ENCODE measurements at places on chromosomes 5 and 9.

DNA sequence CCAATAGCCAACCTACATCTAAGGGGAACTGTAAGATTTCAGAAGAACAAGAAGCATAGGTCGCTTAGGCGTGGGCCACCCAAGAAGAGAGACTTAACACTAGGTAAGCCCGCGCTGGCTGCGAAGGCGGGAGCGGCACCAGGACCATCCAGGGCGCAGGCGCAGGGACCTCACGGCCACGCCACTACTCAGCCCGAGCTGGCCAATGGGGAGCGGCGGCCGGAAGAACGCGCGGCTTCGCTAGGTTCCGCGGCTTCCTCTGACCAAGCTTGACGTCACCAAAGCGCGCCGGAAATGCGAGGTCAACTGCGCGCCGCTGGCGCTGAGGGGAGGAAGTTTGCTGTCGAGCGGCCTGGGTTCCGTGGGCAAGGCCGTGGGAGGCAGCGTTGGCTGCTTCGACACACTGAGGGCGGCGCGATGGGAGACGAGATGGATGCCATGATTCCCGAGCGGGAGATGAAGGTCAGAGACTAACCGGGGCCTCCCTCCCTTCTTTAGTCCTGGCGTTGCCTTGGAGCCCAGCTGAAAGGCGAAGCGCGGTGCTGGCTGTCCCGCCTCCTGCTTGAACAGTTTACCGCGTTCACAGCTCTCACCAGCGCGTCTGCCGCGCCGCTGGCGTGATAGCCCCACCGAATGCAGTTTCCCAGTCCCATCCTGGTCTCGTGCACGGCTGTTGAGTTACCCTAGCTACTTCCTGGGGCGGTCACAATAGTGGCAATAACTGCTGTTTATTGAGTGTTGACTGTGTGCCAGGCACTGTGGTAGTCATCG, at the start of gene NUP214:
Gene NUP214, plus strand, starts transcription at position 299 of the 771 bp plus-strand sequence. Its CDS starts 119 bp downstream, at position 418.
- peak; percentile 100 for DNase-seq

DNA sequence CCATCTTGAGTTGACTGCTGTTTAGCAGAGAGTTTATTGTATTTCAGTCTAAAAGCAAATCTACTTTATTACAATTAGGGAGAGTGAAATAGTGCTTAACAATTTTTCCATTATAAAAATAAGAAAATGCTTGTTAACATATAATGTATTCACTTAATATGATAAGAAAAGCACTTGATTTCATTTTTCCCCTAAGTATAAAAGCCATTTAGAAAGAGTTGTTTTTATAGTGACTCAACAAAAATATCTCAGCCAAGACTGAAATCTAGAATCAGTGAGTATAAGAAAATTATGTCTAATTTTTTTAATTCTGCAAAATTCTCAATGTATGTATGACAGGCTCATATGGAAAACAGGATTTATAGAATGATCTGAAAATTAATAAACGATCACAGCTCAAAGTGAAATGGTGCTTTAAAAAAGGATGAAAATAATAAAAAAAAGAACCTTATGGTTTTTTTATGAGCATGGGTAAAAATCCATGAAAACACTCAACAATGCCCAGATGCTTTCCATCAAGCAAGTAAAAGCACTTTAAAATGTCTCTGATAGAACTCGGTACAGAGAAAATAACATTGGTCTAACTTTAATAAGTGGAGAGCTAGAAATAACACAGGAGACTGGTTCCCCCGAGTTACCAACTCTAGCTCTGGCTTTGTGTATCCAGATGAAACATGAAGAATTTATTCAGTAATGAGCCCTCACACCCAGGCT, 1057.8 kb upstream of the WWC1 start:
- DNase-seq: no peak

DNA sequence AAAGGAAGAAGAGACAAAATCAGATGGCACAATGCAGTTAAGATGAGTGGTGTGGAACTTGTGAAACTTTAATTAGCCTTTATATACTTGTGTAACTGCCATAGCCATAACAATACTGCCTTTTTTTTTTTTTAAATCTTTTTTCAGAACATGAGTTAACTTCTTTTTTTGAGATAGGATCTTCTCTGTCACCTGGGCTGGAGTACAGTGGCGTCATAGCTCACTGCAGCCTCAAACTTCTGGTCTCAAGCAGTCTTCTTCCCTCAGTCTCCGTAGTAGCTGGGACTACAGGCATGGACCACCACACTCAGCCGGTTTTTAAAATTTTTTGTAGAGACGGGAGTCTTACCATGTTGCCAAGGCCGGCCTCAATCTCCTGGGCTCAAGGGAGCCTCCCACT, 37.2 kb downstream of the GPBP1 start:
- no peak for DNase-seq

GRCh38 chr5:90020575-90021538, 388.7 kb downstream of the CETN3 start:
- no peak for DNase-seq

DNA sequence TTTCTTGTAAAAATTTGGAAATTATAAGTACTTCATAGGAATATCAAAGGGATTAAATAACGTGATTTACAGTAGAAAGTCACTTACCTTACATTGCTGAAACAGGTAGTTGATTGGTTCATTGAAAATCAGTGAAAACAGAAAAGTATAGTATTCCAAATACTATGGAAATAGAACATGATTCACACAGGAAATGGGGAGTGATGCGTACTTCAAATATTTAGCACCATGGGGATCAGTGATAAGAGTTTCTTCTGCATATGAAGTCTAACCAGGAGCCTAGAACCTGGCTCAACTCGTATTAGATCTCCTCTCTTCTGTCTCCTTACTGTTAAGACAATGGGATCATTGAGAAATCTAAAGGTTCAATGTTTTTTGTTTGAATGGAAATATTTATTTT, 133.3 kb downstream of the FAM174A start:
- DNase-seq: no peak

DNA sequence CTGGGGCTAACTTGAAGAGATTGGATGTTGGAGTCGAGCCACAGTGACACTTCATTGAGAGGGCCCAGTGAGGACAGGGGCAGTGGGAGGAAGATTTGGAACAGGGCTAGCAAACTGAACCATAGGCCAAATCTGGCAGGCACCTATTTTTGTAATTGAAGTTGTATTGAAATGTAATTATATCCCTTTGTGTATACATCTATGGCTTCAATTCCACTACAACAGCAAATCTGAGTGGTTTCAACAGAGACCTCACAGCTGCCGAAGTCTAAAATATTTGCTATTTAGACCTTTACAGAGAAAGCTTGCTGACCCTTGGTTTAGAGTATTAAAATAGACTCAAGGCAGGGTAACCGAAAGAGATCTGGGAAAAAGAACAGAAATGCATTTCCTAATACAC, 4.7 kb upstream of the TNFSF8 start:
- no peak for DNase-seq

DNA sequence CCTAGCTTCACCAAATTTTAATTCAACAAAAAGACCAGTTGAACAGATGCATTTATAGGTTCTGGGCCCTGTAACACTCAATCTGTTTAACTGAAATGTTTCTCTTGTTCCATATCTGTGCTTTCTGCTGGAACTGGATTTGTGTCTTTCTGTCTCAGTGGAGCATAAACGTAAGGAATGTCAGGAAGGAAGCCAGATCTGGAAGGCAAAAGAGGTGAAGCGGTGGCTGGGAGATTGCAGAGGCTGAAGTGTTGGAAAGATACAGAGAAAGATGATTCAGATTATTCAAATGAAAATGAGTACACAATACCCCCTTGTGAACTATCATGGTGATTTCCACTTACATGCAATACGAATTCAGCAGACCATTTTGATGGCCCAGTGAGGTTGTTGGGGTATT, 406.8 kb downstream of the BRINP1 start:
- DNase-seq: no peak

DNA sequence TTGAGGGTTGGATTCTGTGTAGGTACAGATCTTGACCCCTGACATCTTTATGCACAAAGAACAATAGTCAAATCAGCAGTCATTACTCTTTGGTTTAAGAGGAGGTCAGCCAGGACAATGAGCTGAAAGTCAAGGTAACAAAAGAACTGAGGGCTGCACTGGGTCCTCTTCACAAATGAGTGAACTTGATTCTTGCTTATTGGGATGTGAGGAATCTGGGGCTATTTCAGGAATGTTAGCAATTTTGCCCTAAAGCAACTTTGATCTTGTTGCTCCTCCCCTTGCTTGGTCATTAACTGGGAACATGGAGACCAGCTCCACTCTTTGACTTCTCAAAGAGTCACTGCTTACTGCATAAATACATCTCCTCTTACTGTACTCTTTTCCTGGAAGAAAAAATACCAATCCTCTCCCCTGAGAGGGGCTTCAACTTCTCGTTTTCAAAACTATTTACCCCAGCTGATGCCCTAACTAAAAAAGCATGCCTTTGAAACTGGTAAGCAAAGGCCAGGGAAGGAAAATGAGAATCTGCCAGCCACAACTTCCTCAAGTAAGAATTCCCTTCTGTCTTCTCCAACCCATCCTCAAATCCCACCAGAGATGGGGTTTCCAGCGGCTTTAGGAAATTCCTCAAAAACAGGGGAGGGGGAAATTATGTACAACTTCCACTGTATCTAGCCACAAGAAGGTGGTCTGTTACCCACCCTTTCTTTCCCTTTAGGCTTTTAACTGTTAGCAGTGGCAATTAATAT, 368.3 kb downstream of the ENC1 start:
- no peak for DNase-seq

GRCh38 chr9:93134015-93134739, at the start of gene NINJ1:
Gene NINJ1 (minus strand): TSS chr9:93134251. CDS start chr9:93134217, 34 bp downstream.
- peak; percentile 56 for DNase-seq

GRCh38 chr5:96794757-96795156, 13.0 kb downstream of the ERAP1 start:
- no peak for DNase-seq

DNA sequence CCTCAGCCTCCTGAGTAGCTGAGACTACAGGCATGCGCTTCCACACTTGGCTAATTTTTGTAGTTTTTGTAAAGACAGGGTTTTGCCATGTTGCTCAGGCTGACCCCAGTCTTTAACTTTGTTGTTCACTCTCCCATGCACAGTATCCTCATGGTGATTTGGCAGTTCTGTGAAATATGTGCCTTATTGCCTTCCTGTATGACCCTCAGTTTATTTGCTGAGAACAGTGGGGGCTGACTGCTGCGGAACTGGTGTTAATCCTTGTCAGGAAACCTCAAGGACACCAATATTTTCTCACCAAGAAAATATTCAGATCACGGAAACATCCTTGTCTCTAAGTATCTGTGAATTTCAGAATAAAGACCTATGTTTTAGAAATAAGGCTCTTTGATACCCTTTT, 287.8 kb downstream of the ARRDC3 start:
- DNase-seq: no peak

GRCh38 chr5:135615581-135616260, 36.9 kb upstream of the CXCL14 start:
- DNase-seq: no peak

DNA sequence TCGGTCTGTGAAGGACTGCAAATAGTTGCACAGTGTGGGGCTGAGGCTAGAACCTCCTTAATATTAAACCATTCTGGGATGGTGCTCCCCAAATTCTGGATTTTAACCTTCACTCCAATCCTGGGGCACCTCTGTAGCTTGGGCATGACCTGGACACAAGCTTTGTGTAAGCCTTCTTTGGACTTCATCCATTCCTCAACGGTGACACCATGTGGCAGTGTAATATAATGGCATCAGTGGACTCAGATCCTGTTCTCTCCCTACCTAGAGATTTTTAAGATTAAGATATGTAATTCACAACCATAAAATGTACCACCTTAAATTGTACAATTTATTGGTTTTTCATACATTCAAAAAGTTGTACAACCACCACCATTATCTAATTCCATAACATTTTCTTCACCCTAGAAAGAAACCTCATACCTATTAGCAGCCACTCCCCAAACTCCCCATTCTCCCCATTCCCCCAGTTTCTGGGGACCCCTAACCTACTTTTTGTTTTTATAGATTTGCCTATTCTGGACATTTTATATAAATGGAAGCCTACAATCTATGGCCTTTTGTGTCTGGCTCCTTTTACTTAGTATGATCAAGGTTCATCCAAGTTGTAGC, 4.8 kb upstream of the PLGRKT start:
- no peak for DNase-seq

- DNase-seq: peak; percentile 18
Observed at GRCh38 chr5:176742246-176743105, 67.9 kb upstream of the UNC5A start.

DNA sequence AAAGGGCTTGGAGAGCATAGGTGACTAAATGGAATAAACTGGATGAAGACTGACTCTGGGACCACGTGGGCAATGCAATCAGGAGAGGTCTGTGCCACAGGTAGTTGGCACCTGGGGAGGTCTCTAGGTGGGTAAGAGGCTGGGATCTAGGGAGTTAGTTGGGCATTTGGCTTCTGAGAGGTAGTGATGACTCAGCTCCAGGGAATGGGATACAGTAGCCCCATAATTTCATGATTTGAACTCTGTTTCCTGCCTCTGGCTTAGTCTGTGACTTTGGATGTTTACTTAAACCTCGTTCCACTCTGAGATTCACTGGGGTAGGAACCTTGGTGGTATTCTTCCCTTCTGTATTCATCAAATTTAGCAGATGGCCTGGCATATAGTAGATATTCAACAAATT, 240.8 kb downstream of the KIF4B start:
- no peak for DNase-seq

GRCh38 chr5:26761045-26761444, 277.3 kb downstream of the CDH9 start:
- DNase-seq: no peak

DNA sequence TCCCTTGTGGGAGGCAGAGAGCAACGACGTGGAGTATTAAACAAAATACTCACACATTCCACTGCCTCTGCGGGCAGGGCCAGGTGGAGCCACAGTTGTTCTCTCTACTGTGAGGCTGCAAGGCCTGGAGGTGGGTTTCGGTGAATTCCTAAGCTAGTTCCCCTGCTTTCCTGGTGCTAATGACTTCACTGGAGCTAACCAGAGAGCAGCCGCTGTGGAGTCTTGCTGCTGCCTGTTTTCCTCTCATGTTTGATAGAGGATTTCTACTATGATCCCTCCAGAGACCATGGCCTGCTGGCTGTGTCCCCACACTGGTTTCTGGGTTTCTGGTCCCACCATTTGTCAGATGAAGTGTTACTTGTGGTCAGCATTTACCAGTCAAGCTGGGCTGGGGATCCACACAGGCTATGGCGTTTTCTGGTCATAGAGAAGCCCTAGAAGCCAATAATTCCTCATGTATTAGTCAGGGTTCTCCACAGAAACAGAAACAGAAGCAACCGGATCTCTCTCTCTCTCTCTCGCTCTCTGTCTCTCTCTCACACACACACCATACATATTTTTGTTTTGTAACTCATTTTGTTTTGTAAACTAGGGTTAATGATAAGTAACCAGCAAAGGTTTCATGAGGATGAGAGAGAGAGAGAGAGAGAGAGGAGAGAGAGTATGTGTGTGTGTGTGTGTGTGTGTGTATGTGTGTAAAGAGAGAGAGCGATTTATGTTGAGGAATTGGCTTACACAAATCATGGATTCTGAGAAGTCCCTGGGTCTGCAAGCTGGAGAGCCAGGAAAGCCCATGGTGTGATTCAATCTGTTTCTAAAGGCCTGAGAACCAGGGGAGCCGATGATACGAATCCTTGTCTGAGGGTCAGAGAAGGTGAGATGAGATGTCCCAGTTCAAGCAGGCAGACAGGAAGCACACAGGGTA, 403.0 kb downstream of the GADD45G start:
- DNase-seq: no peak

GRCh38 chr5:179800696-179801201, 5.9 kb downstream of the MGAT4B start:
- no peak for DNase-seq

All from head of caudate nucleus (tissue), 42 donors.